Activated CD8-positive, alpha-beta T cell treated with anti-CD3 and anti-CD28 coated beads for 36 hours (primary cell): ENCODE measurements at places on chromosomes 2 and 18.

- DNase-seq: no peak
Measured at GRCh38 chr2:240252872-240253511, 112.5 kb upstream of the OTOS start.

- no peak for DNase-seq
Measured at GRCh38 chr18:48162956-48163737, 232.7 kb upstream of the SMAD2 start.

- no peak for DNase-seq
Measured at GRCh38 chr18:10022365-10022764, 108.5 kb downstream of the VAPA start.

GRCh38 chr18:52937840-52938239 lies 597.8 kb downstream of the DCC start:
- no peak for DNase-seq

DNA sequence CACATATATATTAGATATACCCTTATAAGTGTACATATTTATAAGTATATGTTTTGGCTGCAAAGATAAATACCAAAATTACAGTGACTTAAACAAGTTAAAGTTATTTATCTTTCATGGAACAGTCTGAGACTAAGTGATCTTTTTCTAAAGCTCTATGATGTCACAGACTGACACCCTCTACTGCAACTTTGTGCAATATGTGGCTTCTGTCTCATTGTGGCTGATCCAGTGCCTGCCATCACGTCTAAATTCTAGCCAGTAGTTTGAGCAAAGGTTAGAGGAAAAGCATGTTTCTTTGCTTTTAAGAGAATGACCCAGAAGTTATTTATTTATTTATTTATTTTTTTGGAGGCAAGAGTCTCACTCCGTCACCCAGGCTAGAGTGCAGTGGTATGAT lies 13.8 kb upstream of the GATA6 start:
- no peak for DNase-seq

DNA sequence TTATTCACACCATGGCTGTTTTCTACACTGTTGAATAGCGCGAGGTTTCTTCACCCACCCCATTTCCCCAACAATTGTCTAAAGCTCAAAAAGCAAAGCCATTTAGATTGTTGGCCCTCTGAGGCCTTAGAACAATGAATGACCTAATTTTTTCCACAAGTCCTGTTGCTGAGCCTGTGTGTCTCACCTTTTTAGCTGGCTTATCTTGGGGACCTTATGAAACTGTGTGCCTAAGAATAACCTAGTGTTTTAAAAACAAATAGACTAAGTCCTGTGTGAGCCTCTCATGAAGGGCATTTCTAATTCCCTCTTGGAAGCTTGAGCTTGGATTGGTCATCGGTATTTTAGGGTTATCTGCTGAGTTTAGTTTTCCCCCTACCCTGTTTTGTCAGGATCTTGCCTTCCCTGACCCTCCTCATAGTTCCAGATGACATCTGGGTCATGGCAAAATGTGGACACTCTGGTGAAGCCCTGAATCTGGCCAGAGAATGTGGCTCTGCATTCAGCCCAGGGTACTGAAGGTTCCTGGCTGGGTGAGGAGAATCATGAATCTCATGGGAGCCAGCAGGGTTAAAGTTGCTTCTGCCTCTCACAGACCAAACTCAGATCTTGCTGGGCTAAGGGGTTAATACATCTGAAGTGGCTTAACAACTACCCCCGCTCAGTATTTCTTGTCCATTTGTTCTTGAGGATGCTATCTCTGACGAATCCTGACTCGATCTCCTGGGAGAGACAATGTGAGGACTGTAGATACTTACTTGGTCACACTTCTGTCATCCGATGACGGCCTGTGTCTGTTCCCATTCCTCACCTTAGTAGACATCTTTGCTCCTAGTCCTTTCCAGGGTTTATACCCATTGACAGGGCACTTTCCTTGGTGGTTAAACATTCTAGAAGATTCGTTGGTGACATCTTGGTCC lies 104.2 kb upstream of the MAP4K3 start:
- no peak for DNase-seq

DNA sequence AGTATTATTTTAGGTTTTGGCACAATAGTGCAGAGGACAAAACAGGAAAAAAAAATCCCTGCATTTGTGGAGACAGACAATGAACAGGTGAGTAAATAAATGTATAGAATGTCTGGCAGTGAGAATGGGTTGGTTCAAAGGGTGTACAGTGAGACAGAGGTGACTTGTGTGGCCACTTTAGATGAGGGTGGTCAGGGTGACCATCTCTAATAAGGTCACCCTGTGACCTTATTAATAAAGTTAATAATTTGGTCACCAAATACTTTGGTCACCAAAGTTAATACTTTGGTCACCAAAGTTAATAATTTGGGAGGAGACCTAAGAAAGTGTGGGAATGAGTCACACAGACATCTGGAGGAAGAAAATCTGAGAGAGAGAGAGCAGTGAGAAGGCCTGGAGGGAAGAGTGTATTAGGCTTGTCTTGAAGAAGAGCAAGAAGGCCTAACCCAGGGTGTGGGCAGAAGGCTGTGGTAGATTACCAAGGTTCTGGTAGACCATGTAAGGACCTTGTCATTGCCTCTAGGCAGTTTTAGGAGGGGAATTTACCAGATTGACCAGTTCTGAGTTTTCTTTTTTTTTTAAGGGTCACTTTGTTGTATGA lies 1368.4 kb upstream of the CELF4 start:
- DNase-seq: no peak

DNA sequence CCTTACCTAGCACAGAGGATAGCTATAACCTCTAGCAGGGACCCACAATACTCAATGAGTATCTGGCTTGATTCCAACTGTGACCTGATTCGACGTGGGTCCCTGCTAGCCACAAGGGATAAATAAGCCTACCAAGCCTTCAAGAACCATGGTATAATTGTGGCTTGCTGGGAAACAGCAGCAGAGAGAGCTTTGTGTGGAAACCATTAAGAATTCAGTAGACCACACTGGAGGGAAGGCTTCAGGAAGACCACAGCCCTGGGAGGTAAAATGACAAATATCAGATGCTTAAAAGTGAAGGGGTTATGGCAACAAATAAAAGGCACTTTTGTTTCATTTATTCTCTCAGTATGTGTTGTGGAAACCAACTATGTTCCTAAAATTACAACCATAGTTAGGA lies 82.6 kb upstream of the WIPF1 start:
- no peak for DNase-seq

DNA sequence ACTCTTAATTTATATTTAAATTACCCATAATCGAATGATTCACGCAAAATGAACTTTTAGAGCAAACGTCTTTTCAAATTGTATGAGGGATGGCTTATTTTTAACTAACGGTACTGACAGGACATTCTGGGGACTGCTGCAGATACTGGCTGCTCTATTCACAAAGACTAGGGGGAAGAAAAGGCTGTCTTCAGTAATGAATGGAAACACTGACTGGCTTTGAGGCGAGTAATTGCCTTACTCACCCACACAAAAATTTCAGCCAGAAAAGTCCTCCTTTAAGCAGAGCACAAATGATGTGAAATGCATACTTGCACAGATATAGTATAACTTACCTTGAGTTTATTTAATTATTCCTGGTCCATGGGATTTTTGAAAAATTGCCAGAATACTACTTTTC lies 852.6 kb downstream of the DPP10 start:
- DNase-seq: no peak

- no peak for DNase-seq
Measured at GRCh38 chr2:121093692-121094091, 191.3 kb downstream of the TFCP2L1 start.

DNA sequence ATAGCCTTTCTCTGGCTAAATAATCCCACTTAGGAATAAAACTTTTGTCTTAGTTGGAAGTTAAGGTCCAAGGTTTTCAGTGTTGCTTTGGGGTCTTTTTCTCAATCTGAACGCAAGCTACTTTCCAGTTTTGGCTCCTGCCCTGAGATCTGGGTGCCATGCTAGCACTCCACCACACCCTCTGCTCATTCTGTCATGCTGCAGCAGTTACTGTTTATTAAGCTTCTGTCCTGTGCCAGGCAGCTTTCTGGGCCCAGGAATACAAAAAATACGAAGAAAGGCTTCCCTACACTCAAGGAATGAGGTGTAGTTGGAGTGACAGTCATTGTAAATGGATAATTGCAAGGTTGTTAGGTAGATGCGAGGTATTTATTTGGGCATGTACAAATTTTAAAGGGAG lies 46.3 kb upstream of the RTN4 start:
- no peak for DNase-seq

DNA sequence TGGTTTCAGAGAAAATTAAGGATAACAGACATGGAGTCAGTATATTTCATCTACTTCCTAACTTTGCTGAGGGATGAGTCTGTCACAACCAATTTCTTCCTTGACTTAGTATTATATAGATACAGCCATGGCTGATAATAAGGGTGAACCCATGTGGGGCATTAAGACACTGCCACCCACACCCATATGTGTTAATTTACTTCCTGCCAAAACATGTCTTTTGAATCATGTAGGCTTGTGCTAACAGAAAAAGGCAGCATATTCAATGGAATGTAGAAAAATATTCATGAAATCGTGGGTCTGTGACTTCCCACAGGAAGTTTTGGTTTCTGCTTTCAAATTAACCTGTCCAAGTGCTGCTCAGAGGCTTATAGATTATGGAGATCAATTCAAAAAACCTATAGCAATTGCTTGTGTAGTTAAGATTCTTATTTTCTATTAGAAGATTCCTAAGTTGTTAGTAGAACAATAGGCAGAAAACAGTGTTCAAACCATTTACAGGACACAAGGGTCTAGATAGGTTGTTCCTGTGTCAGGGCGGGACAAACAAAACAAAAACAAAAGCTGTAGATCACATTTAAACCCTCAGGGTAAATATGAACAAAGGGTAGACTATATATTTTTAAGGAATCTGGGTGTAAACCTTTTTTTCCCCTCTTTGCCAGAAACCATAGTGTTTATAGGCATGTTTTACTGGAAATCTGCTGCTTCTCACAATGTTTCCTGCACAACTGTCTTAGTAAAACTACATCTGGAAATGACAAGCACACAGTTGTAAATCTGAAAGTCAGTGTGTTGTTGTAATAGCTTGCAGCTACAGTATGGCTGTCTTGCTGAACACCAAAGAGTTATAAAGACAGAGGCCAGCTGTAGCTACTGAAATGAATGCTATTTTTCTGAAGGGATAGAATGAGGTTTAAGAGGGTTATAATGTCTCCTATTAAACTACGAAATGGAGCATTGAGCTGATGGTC lies 691.2 kb downstream of the EPHA4 start:
- no peak for DNase-seq

DNA sequence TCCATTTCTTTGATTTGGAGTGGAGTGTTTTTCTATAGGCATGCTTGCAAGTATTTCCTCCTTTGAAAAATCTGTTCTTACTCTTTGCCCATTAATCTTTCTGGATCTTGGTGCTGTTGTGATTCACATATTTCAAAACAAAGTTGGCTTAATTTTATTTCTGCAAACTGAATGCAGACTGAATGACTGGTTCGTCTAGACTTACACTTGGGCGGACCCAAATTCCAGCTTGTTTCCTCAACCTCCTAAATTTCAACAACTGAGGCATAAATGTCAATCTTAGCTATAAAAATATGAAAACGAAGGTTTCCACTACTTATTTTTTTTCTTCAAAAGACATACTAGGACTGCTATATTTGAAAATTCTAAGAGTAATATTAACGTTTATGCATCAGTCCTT lies 59.0 kb downstream of the ANKRD44 start:
- no peak for DNase-seq

- DNase-seq: no peak
Measured at GRCh38 chr18:36835927-36836326, 7.0 kb downstream of the KIAA1328 start.

DNA sequence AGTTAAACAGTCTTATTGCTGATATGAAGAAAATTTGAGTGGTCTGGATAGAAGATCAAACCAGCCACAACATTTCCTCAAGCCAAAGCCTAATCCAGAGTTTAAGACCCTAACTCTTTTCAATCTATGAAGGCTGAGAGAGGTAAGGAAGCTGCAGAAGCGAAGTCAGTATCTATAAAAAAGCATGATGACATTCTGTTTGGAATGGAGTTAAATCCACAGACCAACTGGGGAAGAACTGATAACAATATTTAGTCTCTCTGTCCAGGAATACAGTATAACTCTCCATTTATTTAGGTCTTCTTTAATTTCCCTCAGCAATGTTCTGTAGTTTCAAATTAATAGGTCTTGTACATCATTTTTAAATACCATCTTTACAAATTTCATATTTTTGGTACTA lies 16.0 kb downstream of the PIGN start:
- DNase-seq: no peak

DNA sequence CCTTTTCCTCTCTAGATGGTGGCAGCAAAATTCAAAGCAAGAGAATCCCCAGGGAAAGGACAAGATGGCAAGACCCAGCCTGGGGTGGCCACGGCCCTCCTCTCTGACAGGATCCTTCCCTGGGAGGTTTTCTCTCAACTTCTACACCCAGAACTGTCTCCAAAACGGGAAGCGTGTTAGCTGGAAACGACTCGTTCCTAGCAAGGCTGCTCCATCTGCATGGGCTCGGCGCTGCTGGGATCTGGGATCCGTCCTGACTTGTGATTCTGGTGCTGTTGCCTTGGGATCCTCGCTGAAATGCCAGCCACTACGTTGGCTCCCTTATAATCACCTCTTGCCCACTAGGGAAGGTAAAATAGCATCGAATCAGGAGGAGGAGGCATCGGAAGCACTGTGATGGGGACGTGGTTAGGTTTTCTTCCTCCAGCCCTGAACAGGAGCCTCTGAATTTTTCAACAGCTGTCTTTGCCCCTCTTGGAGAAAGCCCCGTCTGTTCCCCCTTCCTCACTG lies 514.8 kb upstream of the MYT1L start:
- no peak for DNase-seq

DNA sequence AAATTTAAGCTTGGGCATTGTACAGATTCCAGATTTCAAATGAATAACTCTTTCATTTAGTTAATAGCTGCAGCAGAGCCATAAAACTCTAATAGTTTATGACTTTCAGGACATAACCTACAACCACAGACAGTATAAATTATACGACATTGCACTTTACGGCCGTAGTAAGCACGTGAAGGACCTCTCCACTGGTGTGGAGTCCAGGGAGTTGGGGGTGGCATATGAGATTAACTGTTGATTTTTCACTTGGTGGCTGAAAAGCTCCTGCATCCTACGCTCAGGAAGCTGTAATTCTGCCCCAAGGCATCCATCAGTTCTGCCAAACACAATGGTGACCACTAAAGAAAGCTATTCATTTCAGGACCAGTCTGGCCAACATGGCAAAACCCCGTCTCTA lies 376.2 kb downstream of the SOX11 start:
- no peak for DNase-seq

GRCh38 chr2:128273469-128274081 lies 45.1 kb downstream of the HS6ST1 start:
- no peak for DNase-seq

- no peak for DNase-seq
Measured at GRCh38 chr2:178386986-178387597, 63.9 kb downstream of the PRKRA start.

- no peak for DNase-seq
Measured at GRCh38 chr18:61882296-61883004, 10.4 kb downstream of the RNF152 start.

DNA sequence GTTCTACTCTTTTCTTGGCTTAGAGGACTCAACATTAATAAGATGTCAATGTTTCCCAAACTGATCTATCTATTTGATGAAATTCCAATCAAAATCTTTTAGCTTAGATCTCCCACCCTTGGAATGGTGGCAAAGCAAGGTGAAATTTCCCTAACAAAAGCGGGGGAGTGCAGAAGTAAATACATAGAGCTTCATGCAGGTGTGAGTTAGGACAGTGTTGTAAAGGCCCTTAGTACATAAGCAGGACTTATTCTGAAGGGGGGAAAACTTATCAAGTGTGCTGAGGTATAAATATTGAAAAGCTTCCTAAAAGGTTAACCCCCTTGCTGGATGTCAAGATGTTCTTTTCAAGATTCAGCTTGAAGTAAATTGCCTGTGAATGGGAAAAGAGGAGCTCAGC lies 608.6 kb upstream of the CELF4 start:
- DNase-seq: no peak

- DNase-seq: no peak
Measured at GRCh38 chr2:128347701-128348539, 29.3 kb upstream of the HS6ST1 start.
